ENCODE measurements at places on chromosomes 1 and 21.
A peak's percentile ranks its signal among the peaks of the same experiment; 100 is the strongest.

- no peak for DNase-seq
Observed at GRCh38 chr1:223738465-223739365, 26.4 kb downstream of the CAPN2 start.

GRCh38 chr1:156705321-156705917 lies at the start of gene CRABP2:
Gene CRABP2, minus strand, starts transcription at chr1:156705583. Its CDS starts 137 bp downstream, at chr1:156705446.
- DNase-seq = no peak

DNA sequence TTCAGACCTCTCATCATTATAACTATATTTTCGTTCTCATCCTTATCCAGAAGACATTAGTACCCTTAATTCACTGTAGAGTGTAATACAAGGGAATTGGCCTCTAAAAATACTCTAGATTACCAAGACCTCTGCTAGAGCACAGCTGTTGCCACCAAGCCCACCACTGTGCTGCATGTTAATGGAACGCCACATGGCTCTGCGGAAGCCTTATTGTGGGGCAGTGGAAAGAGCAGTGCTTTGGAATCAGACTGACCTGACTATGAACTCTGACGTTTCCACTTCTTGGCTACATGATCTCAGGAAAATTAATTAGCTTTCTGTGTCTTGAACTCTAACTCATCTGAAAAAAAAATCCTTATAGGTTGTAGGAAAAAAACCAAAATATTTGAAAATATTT lies 222.1 kb downstream of the LMX1A start:
- DNase-seq = no peak

- no peak for DNase-seq
Observed at GRCh38 chr21:26077521-26077920, 93.0 kb downstream of the APP start.

- DNase-seq = no peak
Observed at GRCh38 chr1:198161718-198162090, 4.9 kb downstream of the NEK7 start.

GRCh38 chr21:39022863-39023693 lies 160.2 kb downstream of the PSMG1 start:
- DNase-seq = peak; percentile 52

DNA sequence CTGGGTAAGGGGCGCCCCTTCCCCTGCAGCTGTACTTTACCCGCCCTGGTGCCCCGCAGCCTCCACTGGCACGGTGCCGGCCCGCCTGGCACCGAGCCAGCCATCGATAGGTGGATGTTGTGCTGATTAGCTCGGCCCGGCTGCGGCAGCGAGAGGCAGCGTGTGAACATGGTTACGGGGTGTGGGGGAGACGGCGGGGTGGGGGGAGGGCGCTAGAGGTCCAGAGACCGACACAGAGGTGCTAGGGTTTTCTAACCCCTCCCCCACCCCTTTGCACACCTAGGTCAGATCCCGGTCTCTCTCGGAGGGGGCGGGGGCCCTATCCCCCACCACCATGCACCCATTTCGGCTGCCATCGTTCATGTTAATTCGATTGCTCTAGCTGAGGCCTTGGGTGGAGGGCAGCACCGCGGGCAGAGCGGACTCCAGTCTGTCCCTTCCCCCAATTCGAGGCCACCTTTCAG lies 6.7 kb downstream of the EFNA4 start:
- no peak for DNase-seq

GRCh38 chr1:167484726-167485502 lies 33.4 kb downstream of the CD247 start:
- DNase-seq = no peak

- DNase-seq = peak; percentile 63
Observed at GRCh38 chr1:6889875-6890480, 104.7 kb downstream of the CAMTA1 start.

DNA sequence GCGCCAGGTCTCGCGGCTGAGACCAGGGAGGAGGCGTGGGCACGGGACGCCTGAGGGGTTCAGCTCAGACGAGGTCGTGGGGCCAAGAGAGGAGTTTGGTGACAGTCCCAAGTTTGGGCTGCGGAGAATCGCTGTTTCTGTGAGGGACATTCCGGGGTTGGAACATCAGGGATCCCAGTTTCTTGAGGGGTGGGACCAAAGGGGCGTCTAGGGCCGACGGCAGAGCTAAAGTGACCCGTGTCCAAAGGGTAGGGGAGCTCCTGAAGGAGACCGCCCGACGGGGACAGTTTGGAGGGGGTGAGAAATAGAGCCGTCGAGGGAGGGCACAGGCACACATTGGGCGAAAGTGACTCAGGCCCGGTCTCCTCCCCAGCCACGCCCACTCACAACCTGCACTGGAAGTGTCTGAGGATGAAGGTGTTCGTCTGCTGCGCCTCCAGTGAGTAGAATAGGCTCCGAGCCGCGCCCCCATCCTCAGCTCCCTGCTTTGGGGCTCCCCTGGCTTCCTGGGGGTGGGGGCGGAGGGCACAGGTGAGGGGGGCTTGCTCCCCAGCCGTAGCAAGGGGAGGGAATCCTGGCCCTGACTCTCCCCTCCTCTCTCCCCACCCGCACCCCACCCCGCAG lies 7.0 kb downstream of the EFNA3 start:
- no peak for DNase-seq

DNA sequence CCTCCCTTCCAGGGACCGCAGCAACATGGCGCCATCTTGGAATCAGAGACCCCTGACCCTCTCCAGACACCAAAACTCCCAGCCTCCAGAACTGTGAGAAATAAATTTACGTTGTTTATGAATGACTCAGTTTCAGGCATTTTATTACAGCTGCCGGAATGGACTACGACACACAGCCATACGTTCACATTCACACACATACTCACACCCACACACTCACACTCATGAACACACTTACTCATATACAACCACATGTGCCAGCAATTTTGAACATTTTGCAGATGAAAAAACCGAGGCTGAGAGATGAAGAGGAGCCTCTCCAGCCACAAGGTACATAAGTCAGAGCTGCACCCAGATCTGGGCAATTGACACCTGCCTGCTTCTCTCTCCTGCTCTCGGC lies 151.0 kb upstream of the RAB4A start:
- no peak for DNase-seq

- no peak for DNase-seq
Observed at GRCh38 chr1:92536980-92537884, 50.5 kb upstream of the GFI1 start.

- no peak for DNase-seq
Observed at GRCh38 chr1:109199710-109200109, 14.0 kb upstream of the SARS1 start.

DNA sequence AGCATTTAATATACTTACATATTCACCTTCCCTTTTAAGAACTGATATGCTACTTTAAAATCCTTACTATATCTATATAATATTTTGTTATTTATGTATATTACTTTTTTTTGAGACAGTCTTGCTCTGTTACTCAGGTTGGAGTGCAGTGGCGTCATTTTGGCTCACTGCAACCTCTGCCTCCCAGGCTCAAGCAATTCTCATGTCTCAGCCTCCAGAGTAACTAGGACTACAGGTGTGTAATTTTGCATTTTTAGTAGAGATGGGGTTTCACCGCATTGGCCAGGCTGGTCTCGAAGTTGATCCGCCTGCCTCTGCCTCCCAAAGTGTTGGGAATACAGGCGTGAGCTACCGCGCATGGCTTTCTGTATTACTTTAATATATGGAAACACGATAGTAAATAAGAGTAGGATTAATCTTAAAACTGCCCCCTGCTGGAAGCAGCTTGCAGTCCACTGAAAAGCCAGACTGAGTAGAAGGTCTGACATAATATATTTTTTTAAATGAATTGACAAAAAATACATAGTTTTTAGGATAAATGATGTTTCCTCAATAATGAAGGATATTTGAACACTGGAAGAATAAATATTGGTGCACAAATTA lies 24.4 kb downstream of the RCAN3 start:
- no peak for DNase-seq

DNA sequence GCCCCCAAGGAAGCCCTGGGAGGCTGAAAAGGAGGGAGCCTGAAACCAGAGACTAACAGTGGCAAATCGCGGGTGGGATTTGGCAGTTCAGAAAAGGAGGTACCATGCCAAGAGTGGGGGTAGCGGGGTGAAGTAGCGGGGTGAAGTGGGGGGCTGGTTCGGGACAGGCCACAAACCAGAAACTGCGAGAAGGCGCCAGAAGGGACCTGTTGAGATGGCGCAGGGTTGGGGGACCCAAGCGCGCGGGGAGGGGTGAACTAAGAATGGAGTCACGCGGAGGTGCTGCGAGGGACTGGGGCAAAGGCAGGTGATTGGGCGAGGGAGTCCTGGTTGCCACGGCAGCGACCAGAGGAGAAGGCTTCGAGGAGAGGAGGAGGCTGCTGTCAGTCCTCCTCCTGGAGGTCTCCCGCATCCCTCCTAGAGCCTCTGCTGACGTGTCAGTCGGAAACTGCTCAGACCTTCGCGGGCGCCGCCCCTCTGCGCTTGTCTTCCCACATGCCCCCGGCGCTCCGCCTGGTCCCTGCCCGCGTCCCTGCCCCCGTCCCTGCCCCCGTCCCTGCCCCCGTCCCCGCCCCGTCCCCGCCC lies 438 bp upstream of the MIA3 start:
- DNase-seq = peak; percentile 97

DNA sequence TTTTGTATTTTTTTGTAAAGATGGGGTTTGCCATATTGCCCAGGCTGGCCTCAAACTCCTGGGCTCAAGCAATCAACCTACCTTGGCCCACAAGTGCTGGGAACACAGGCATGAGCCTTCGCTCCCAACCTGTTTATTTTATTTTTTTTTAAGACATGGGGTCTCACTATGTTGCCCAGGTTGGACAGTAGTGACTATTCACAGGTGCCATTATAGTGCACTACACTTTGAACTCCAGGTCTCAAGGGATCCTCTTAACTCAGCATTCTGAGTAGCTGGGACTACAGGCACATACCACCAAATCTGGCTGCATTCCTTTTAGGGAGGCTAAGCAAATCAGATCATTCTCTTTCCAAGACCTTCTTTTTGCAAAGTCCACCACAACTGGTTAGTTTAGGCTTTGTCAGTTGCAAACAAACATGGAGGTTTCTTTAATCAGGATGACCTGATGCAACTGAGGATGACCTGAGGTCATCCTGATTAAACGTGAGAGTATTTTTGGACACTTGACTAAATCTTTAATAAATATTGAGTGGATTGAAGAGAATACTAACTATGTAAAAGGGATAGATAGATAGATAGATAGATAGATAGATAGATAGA lies 30.0 kb upstream of the RALGPS2 start:
- peak; percentile 3 for DNase-seq

DNA sequence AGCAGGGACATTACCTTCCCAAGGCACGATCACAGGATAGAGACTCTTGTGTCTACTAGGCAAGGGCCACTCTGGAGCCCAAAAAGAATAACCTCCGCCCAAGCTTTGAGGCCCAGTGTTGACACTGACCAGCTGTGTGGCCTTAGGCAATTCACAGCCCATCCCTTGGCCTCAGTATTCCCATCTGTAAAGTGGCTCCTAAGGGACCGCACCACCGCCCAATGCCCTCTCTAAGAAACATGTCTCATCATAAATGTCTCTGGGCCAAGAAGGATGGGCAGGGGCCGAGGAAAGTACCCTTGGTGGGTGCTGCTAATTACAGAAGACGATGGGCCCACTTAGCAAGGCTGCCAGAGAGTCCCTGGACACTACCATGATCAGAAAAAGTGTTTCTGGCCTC lies 628 bp downstream of the ARHGEF19 start:
- DNase-seq = no peak

DNA sequence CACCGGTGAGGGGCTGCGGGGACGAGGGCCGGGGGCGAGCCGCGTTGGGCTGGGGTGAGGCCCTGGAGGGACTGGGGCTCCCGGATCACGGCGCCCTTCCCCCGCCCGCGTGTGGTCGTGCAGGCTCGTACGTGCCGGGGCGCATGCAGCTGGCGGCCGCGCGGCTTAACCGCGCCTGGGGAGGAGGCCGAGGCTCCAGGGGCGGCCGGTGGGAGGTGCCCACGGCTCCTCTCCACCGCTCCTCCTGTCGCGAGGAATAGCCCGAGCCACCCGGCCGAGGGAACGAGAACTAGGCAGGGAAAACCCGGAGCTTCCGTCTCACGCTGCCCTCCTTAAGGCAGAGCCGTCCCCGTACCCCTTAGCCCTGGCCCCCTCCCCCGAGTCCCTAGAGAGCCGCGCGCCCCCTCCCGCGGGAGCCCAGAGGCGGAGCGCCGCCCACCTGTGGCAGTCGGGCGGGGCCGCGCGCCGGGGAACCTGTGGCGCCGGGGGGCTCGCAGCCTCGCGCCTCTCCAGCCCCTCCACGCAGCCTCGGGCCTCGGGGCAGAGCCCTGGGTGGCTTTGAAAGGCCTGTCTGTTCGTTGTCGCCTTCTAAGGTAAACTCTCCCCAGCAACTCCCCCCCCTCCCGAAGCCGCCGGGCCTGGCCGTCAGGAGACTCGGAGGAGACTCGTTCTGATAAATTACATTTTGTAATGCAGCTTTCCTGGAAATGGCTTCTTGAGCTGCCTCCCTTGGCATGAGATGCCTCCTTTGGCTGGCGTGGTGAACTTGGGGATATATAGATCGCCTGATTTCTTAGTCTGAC lies 746 bp downstream of the AK4 start:
- DNase-seq = peak; percentile 74

DNA sequence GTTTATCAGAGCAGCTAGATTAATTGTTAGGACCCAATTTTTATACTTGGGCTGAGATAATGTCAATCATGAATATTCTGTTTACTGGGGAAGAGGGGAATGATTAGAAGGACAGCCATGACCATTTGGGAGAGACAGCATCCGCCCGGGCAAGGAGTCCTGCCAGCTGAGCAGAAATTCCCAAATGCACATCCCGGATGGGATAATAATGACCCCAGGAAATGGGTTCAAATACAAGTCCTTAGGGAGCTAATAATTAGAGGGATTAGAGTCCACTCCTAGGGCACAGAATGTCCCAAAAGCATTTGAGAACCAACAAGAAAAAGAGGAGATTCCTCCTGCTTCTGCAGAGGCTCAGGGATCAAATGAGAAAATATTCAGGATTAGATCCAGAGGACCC lies 115.9 kb downstream of the LRRC53 start:
- no peak for DNase-seq

GRCh38 chr1:163275222-163275621 lies 46.5 kb upstream of the NUF2 start:
- DNase-seq = no peak

DNA sequence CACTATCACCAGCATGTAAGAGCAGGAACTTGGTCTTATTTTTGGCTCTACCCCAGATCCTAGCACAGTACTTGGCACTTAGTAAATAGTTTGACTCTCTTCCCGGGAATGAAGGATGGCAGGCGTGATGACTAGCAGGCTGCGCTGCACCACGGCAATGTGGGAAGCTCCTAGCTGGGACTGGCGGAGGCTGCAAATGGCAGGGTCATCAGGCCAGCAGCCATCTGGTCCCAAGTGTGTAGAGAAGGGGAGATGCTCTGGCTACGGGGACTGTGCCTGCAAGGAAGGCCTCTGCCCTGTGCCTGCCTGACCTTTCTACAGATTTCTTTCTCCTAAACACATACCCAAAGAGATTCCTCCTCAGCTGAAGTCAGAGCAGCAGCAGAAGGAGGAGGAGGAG lies 95.0 kb downstream of the KCND3 start:
- no peak for DNase-seq

DNA sequence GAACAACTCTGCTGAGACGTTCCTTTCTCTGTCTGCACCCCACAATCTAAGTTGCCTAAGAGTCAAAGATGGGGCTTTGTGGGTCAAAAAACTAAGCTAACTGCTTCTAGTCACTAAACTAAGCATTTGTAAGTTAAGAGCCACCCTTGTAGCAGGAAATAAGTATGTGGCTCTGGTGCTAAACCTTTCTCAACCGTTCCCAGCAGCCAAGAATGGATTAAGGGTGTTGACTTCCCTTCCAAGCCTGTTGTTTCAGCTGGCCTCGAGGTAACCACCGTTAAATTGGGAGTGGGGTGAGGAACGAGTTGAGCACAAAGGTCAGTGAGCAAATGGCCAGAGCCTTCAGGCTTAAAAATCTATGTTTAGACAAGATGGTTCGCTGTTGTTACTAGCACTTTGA lies 169.1 kb downstream of the TRIM33 start:
- DNase-seq = no peak

GRCh38 chr1:238826891-238827290 lies 559.5 kb upstream of the CHRM3 start:
- no peak for DNase-seq
